ENCODE measurements at places on chromosomes 2 and 18.

DNA sequence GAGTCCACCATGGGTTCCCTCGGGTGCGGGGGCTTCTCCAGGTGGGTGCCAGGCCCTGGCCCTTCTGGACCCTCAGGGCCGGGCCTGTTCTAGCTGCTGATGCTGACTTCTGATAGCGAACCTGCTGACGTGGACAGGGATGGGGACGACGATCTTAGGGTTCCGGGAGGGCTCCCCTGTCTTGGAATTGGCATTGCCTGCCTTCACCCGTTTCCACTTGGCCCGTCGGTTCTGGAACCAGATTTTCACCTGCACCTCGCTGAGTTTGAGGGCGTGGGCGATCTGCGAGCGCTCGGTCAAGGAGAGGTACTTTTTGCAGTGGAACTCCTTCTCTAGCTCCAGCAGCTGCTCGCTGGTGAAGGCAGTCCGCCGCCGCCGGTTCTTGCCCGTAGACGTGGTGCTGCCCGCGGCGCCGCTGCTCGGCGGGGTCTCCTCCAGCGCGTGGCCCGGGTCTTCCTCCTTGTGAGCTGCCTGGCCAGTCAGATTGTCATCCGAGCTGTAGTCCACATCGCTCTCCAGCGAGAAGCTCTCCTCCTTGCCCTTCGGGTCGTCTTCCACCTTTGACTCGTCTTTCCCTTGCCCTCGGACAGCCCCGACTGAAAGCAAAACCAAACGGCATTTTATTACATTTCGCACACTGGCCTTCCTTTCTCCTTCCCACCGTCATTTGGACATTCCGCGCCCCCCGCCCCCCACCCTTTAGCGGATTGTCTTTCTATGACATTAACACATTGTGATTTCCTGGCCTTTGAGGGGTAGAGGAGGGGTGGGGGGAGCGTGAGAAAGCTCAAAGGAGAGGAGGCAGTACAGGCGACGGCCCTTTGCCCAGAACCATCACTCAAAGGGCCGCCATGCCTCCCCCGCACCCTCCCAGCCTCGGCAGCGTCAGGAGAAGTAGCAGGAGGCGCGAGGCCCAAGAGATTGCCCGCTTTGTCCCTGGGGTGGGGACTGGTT, 2.1 kb downstream of the GBX2 start:
- no peak for DNase-seq

DNA sequence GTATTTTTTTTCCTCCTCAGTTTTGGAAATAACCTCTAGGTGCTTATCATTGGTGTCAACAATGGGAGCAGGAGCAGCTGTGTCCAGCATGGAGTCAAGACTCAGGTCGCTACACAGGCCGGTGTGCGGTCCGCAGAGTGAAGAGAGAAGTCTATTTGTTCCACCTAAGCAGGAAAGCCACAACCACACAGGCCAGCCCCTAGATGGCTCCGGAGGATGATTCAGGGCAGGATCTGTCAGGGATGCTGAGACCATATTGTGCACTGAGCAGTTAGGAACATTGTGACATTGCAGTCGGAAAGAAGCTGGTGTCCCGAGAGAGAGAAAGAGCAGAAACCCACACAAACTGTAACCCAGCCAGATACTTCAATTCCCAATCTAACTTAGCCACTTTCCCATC, 136.9 kb downstream of the GAREM1 start:
- DNase-seq: no peak

DNA sequence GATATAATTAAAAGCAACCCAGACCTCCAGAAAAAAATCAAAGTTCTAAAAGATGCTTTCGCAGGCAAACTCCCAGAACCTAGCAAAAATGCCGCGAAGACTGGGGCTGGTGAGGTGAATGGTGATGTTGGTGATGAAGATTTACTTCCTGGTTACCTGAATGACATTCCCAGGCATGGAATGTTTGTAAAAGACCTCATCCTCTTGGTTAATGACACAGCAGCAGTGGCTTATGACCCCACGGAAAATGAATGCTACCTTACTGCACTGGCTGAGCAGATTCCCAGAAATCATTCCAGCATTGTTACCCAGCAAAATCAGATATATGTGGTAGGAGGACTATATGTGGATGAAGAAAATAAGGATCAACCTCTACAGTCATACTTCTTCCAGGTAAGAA, 994 bp downstream of the KLHL41 start:
- no peak for DNase-seq

- DNase-seq: no peak
These were observed 42.8 kb downstream of the CCDC68 start for GRCh38 chr18:54916507-54916906.

GRCh38 chr2:24448797-24449196, 42.3 kb upstream of the NCOA1 start:
- no peak for DNase-seq

DNA sequence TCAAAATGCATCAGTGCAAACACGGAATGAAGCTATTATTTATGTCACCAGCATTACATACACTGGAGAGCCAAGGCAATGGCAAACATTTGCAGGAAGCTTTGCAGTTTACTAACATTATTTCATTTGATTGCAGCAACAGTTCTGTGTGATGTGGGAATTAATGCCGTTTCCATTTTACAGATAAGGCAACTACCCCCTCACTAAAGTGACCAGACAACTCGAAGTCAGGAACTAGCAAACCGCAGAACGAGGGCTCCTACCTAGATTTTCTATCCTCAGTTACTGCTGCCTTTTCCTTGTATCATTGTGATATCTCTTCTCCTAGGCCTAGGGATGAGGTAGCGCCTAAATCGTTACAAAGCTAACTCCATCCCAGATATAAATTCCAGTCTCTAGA, 85.5 kb downstream of the COLEC12 start:
- DNase-seq: no peak

GRCh38 chr2:175030380-175031271, 25.4 kb upstream of the CHN1 start:
- peak; percentile 53 for DNase-seq

- no peak for DNase-seq
These were observed 723 bp upstream of the SLC30A3 start for GRCh38 chr2:27263287-27264252.

DNA sequence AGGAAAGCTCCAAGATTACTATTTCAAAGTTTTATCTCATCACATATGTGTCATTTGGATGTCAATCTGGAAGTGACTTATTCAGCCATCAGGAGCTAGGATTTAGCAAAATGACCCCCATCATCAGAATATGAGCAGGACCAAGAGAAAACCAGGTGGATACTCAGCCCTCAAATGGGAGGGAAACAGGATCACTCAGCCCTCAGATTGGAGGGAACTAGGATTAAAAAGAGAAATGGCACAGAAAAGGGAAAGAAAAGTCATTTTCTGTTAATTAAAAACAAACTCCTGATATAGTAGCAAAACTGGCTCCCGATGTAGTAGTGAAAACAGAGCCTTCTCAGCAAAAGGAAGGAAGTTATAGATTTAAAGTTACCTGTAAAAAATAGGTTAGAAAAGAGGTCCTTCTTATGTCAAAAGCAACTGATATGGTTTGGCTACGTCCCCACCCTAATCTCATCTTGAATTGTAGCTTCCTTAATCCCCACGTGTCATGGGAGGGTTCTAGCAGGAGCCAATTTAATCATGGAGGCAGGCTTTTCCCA, 69.0 kb upstream of the MYCN start:
- no peak for DNase-seq

GRCh38 chr2:212794471-212794870, 255.9 kb upstream of the ERBB4 start:
- DNase-seq: no peak

DNA sequence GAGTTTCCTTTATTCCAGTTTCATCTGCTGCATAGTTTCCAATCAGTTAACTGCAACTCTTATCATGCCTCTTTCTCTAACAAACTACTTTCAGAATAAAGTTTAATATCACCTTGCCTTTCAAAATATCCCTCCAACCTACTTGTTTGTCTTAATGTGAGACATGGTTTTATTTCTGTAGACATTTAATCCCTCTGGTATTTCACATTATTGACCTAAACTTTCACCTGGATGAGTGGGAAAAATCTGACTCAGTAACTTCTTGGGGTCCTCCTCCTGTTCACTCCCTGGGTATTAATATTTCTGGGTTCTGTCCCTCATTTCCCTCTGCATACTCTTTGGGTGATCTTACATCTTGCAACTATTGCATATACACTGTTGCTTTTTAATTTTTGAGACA, 27.9 kb downstream of the MSH6 start:
- no peak for DNase-seq

- no peak for DNase-seq
These were observed 89.7 kb upstream of the SEC11C start for GRCh38 chr18:59049721-59050660.

DNA sequence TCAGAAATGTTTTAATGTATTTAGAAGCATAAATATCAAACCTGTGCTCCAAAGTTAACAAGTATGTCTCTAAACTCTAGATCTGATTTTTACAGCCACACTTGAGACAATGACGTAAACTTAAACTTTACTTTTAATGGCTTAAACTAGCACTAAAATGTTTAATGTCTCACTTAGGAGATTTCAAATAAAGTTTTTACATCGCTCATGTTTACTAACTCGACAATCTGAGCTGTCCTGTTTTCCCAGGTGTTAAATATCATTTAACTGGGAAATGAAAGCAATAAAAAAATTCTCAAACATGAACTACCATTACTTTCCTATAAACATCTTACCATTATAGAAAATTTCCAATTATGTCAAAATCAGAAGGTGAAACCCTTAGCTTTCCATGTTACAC, 70.2 kb upstream of the FAM124B start:
- no peak for DNase-seq

DNA sequence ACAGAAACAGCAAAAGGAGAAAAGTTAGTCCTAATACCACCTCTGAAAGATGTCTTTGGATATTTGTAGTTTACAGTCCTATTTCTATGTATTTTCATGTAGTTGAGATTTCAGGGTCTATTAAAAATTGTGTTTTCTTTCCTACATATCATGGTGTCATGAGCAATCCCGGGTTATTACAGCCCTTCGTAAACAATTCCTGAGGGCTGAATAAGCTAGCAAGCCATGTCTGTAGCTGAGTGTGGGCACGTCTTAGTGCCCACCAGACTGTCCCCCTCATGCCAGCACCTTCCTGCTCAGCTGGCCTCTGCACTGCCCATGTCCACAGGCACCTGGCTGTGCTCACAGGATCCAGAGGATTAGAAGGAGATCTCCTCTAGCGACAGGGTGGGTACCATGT, 60.6 kb downstream of the CTIF start:
- no peak for DNase-seq

GRCh38 chr2:60553495-60554073, at the start of gene BCL11A:
TSS of gene BCL11A (minus strand) at chr2:60553654. CDS start at chr2:60553270, 384 bp downstream.
- DNase-seq: peak; percentile 68

DNA sequence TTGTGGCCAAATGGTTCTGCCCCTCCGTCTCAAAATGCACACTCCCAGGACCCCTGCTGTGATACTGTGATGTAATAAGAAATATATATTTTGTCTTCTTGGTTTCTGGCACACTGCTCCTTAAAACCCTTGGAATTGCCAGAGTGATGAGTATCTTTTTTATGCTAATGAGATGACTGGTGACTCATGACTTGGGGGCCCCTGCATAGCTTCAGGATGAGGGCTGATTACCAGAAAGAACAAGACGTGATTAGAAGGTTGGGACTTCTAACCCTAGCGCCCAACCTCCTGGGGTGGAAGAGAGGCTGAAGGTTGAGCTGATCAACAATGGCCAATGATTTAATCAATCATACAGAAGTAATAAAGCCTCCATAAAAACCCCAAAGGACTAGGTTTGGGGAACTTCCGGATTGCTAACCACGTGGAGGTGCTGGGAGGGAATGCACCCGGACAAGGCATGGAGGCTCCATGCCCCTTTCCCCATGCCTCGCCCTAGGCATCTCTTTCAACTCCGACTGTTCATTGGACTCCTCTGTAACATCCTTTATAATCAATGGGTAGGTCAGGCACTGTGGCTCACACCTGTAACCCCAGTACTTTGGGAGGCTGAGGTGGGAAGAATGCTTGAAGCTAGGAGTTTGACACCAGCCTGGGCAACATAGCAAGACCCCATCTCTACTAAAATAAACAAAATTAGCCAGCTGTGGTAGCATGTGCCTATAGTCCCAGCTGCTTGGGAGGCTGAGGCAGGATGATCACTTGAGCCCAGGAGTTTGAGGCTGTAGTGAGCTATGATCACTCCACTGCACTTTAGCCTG, 89.1 kb downstream of the HS1BP3 start:
- peak; percentile 88 for DNase-seq

DNA sequence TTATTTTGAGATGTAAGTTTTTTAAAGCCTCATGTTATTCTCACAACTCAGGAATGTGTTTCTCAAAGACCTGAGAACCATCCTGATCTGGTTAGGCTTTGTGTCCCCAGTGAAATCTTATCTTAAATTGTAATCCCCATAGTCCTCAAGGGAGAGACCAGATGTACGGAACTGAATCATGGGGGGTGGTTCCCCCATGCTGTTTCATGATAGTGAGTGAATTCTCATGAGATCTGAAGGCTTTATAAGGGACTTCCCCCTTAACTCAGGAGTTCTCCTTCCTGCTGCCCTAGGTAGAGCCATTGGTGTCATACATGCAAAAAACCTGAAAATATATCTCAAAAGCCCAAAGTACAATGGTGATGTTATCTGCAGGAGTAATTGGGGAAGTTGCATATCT, 836.7 kb downstream of the CBLN2 start:
- DNase-seq: no peak

- DNase-seq: no peak
These were observed 119.8 kb downstream of the LDLRAD4 start for GRCh38 chr18:13338318-13338717.

- no peak for DNase-seq
These were observed 102.9 kb upstream of the RAB6C start for GRCh38 chr2:129876541-129876940.

DNA sequence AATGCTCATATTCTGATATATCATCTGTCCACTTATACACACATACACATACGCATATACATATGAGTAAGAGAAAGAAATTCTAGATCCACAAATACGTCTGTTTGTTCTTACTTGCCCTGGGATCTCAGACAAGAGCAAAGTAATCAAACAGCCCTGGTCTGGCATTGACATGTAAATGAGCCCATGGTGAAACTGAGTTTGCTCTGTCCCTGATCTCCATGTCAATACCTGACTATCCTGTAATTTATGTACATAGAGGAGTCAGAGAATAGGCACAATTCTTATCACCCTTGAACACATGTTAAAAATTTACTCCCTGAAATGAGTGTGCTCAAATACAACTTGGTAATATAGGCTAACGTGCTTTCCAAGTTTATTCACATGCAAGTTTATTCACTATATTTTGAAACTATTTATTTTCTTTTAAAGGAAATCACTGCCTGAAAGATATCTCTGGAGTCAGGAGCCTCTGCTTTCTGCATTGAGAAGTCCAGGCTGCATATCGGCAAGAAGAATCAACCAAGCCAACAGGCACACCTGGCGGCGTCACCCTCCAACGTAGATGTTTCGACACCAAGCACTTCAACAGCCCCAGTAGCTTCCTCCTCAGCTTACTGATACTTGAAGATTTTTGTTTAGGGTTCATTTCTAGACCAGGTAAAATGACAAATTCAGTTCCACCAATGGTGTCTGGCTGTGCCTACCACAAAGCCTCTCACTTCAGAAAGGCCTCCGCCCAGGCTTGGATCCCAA, 100.6 kb downstream of the CMPK2 start:
- no peak for DNase-seq

- no peak for DNase-seq
These were observed 54.5 kb downstream of the MEIS1 start for GRCh38 chr2:66489436-66489835.
